ENCODE measurements at places on chromosomes 3 and 15. TPM values are rescaled to one million over a fixed set of nuclear protein-coding genes. Genes with fewer than 3 reads are reported as not detected.

The SLC51B gene
- total RNA-seq: not detected

The LSMEM2 gene
- total RNA-seq: not detected

The GXYLT2 gene
- not detected for total RNA-seq

The RARRES1 gene
- total RNA-seq: not detected

The TF gene
- 0.52 TPM for total RNA-seq

The PCYT1A gene
- total RNA-seq: 27.4 TPM

The CEP19 gene
- total RNA-seq: 4.4 TPM

The ZNF280D gene
- total RNA-seq: 16.8 TPM

DNA sequence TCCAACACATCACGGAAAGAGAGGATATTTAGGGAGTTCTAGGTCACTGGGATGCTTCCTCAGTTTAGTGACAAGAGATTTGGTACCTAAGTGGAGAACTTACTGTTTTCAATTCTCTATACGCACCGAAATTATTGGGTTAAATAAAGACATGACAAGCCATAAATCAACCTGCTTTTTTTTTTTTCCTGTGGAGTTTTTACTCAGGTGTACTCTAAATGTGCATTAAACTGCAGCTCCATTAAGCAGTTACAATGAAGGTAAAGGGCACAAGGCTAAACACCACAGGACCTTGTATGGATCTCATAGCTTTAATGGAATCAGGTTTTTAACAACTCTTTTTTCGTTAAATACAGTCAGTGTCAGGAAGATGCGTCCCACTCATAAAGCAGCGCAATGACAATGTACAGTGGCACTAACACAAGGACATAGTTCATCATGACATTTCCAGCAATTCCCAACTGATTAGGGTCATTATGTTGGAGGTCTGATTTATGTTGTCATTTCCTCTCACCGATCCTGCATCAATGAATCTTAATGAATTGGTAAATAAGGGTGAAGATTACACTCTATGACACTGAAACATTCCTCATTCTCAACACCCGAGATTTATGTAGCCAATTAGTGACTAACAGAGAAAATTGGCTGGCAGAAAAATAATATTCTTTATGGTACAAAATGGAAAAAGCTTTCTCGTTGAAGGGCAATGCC, 355.2 kb downstream of the FOXP1 start:
- no peak overlapping the region for H3K4me3 ChIP-seq
- no peak for DNase-seq
- peaks cover 6% of the 10 kb centered on the region for H3K36me3 ChIP-seq
- peak overlapping the region; percentile 26 for H3K27ac ChIP-seq

DNA sequence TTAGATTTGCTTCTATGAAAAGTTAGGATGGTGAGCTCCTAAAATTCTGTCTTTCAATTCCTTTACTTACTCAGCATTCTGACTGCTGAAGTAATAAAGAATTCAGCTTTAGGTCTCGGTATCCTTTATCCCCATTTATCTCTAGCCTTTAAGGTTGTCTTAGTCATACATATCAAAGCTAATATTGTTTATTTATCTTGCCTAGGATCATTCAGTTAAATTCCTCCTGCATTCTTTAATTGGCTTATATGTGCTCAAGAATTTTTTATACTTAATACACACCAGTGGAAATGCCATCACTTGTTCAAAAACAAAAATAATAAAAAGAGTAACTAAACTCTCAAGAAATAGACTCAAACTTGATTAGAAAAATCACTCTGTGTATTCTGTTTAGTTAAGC, 507.0 kb downstream of the ZPLD1 start:
- H3K27me3 ChIP-seq: no peaks in the 10 kb centered on the region
- no peak for DNase-seq
- no peak overlapping the region for H3K4me3 ChIP-seq

- peaks cover 19% of the 10 kb centered on the region for H3K36me3 ChIP-seq
- peak; percentile 44 for DNase-seq
- H3K27me3 ChIP-seq: no peaks in the 10 kb centered on the region
- peak overlapping the region; percentile 97 for H3K27ac ChIP-seq
Observed at GRCh38 chr3:47512416-47513124, 942 bp downstream of the ELP6 start.

- DNase-seq: no peak
- H3K27me3 ChIP-seq: peaks cover 2% of the 10 kb centered on the region
- no peak overlapping the region for H3K4me3 ChIP-seq
- H3K27ac ChIP-seq: no peak overlapping the region
Observed at GRCh38 chr3:19811689-19812088, 122.3 kb downstream of the EFHB start.

DNA sequence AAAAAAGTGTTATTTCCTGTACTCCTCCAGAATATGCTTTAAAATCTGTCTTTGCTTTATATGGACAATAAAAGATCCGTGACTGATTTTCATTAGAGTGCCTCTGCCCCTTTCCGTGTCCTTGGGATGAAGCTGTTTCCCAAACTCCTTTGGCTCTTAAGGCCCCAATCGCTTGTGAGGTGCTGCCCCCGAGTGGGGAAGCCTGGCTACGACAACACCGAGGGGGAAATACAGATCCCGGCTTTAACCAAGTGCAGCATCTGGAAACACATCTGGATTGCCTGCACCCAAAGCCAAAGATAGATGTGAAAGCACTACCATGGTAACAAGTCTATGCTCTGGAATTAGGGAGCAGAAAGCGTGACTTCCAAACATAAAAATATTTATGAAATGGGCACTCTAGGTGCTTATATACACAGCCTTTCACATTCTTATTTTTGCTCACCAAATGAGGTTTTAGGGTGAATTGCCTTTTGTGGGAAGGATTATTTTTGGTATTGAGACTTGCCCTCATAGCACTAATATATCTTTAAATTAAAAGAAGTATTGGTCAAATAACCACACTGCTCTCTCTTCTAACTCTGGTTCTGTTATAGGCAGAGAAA, 40.6 kb upstream of the ADCY5 start:
- no peaks in the 10 kb centered on the region for H3K4me1 ChIP-seq
- H3K4me3 ChIP-seq: no peak overlapping the region
- no peaks in the 10 kb centered on the region for H3K27me3 ChIP-seq

- DNase-seq: no peak
- H3K27me3 ChIP-seq: peaks cover 4% of the 10 kb centered on the region
- H3K27ac ChIP-seq: no peak overlapping the region
Observed at GRCh38 chr3:179108086-179108485, 36.5 kb upstream of the ZMAT3 start.

GRCh38 chr15:99249270-99249841, at the start of gene TTC23:
Gene TTC23 (minus strand): TSS chr15:99249581. CDS start chr15:99228712, 20,869 bp downstream.
- no peak for DNase-seq
- peaks cover 28% of the 10 kb centered on the region for H3K4me1 ChIP-seq
- peaks cover 6% of the 10 kb centered on the region for H3K36me3 ChIP-seq
- H3K27ac ChIP-seq: no peak within 1 kb of the TSS

DNA sequence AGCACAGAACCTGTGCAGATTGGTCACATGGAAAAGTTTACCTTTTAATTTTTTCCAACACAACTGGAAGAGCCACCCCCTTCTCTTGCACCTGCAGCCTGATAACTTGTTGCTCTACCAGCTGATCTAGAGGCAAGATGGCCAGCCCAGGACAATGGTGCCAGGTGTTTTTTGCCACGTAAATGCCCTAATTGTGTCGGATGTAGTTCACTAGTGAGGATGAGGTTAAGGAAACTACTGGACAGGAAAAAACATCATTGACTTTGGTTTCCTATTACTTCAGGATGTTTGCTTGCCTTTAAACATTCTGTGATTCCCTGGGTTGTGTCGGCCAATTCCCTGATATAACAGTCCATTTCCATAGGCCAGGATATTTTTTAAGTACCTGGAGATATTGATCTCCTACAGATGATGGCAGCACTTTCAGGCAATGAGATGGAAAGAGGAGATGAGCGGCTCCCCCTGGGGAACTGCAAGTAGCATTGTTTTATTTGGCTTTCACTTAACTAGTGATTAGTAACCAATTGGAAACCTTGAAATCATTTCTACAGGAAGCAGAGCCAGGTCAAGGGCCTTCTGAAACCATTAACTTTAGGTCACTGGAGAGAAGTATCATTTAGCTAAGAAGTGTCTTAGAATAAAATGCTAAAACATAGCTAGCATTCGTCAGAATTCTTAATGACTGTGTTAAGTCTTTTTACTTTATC, 72.5 kb downstream of the OSBPL10 start:
- no peaks in the 10 kb centered on the region for H3K36me3 ChIP-seq
- no peaks in the 10 kb centered on the region for H3K27me3 ChIP-seq
- peaks cover 10% of the 10 kb centered on the region for H3K4me1 ChIP-seq
- H3K27ac ChIP-seq: no peak overlapping the region
- no peak for DNase-seq

DNA sequence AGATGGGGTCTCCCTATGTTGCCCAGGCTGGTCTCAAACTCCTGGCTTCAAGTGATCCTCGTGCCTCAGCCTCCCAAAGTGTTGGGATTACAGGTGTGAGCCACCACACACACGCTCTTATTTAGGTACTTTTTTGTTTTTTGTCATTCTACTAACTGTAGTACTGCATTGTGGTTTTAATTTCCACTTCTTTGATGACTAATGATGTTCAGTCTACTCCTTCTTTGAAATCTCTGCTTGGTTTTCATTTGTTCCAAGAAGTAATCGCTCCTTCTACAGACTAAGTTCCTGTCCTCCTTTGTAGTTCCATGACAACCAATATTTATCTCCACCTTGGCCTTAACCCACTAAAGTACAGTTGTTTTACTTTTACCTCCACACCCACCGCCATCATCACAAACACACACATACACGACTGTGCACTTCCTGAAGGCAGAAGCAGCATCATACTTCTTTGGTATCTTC, 529 bp upstream of the DLEC1 start:
- peak overlapping the region; percentile 66 for H3K4me3 ChIP-seq
- H3K27me3 ChIP-seq: peaks cover 4% of the 10 kb centered on the region
- H3K27ac ChIP-seq: peak overlapping the region; percentile 88
- peaks cover 7% of the 10 kb centered on the region for H3K36me3 ChIP-seq
- peak; percentile 60 for DNase-seq

DNA sequence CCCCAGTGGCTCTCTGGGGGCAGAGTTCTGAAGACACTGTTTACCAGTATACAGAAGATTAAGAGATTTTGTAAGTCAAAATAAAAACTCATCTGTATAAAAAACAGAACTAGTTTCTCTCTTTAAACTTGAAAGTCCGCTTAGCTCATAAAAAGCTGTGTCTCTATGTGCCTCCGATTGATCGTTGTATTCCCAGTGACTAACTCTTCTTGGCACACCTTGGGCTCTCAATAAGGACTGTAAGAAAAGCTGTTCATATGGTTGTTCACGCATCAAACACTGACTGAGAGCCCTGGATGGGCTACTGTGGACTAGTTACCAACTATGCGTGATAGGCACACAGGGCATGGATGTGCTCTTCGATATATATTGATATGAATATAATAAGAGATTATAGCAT, 107.9 kb downstream of the P3H2 start:
- no peak overlapping the region for H3K27ac ChIP-seq
- H3K4me3 ChIP-seq: no peak overlapping the region
- H3K36me3 ChIP-seq: no peaks in the 10 kb centered on the region

DNA sequence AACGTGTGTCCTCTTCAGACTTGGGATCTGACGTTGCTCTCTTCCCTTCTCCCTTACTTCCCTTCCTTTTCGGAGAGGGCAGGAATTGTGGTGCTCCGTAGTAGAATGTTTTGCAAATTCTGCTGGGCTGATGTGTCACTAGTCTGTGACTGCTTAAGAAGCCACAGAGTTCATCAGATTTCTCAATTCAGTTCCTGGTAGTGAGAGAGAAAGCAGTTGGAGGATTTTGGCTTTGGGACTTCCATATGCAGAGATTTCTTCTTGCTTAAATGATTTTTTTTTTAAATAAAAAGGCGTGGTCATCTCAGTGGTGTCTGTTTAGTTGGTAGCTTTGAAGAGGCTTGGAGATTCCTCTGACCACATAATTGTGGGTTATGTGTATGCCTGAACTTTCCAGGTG, 10.1 kb downstream of the CEMIP start:
- H3K27ac ChIP-seq: no peak overlapping the region
- H3K4me3 ChIP-seq: no peak overlapping the region
- peaks cover 4% of the 10 kb centered on the region for H3K27me3 ChIP-seq
- DNase-seq: no peak

GRCh38 chr15:39868396-39868795, 51.7 kb downstream of the GPR176 start:
- H3K36me3 ChIP-seq: no peaks in the 10 kb centered on the region
- peaks cover 8% of the 10 kb centered on the region for H3K27me3 ChIP-seq
- no peak overlapping the region for H3K27ac ChIP-seq
- H3K4me3 ChIP-seq: no peak overlapping the region
- DNase-seq: no peak
- H3K4me1 ChIP-seq: no peaks in the 10 kb centered on the region

DNA sequence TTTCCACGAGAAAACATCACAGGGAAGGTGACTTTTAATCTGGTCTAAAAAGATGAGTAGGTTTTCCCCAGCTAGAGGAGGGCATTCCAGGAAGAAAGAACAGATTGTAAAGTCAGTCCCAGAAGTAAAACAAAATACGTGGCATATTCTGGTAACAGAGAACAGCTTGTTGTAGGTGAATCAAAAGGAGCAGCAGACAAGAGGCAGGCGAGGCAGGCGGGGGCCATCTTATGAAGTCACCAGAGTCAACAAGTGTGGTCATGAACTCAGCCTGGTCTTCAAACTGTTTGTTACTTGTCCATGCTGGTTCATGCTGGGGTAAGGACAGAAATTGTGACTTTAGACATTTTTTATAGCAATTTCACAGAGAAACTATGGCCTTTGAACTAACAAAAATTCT, 4.0 kb upstream of the POPDC2 start:
- no peaks in the 10 kb centered on the region for H3K4me1 ChIP-seq
- H3K27me3 ChIP-seq: no peaks in the 10 kb centered on the region
- no peak overlapping the region for H3K4me3 ChIP-seq
- H3K27ac ChIP-seq: no peak overlapping the region
- H3K36me3 ChIP-seq: peaks cover 6% of the 10 kb centered on the region

- no peaks in the 10 kb centered on the region for H3K36me3 ChIP-seq
- no peak for DNase-seq
- H3K27me3 ChIP-seq: no peaks in the 10 kb centered on the region
- no peaks in the 10 kb centered on the region for H3K4me1 ChIP-seq
- no peak overlapping the region for H3K27ac ChIP-seq
- H3K4me3 ChIP-seq: no peak overlapping the region
Observed at GRCh38 chr3:131260525-131260924, 121.0 kb upstream of the NUDT16 start.

DNA sequence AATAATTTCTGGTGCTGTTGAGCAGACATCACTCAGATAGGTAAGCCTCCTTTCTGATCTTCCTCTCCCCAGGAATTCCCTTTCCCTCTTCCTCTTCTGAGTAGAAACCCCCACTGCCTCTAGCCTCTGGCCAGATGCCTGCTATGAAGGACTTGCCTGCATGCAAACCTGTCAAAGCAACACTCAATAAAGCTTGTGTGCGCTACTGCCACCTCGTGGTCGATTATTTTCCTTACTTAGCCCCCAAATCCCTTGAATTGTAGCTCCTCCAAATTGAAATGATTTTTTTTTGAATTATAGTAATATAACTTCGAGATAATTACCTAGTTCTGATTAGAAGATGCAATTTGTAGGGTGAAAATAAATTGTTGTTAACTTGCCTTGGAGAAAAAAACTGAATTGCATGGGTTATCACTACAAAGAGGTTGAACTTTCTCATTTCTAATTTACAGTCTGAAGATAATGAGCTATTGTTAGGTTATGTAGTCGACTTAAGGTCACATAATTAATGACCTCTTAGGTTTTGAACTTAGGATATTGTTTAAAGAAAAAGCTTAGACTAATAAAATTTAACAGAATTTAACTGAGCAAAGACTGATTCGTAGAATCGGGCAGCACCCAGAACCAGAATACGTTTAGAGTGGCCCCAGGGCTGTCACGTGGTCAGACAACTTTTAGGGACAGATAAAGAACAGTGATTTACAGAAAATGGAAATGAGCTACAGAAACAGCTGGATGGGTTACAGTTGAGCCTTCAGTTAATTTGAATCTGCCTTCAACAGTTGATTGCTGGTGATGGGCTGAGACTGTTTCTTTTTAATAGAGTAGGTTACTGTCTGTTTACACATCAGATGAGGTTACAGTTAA, 269.3 kb downstream of the ARPP21 start:
- peak; percentile 72 for DNase-seq
- H3K36me3 ChIP-seq: no peaks in the 10 kb centered on the region
- H3K4me1 ChIP-seq: no peaks in the 10 kb centered on the region
- H3K4me3 ChIP-seq: no peak overlapping the region
- H3K27me3 ChIP-seq: peaks cover 3% of the 10 kb centered on the region

Data from activated naive CD4-positive, alpha-beta T cell treated with anti-CD3 and anti-CD28 coated beads for 36 hours (primary cell).